Activated naive CD4-positive, alpha-beta T cell treated with anti-CD3 and anti-CD28 coated beads, Interleukin-2, amount 10 ng/mL, durations not matched to agents 7 days and 5 days (primary cell): ENCODE measurements at places on chromosomes 3 and 15.

DNA sequence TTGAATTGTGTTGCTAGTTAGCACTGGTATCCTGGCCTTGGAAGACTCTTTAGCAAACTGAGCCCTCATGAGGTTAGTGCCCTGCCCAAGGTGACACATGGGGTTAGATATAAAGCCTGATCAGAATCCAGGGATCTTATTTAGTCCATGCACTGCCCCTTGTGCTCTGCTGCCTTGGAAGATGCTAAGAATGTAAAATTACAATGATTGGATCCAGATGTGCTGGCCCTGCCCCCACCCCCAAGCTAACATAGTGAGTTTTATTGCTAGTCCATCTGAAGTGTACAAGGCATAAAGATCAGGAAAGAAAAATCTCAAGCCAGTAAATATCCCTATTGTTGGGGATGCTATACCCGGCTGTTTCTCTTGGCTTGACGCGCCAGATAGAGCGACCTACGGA is 248.1 kb upstream of the C2CD4B start:
- no peak for DNase-seq

GRCh38 chr15:88873786-88874185 is 21.6 kb downstream of the HAPLN3 start:
- no peak for DNase-seq

DNA sequence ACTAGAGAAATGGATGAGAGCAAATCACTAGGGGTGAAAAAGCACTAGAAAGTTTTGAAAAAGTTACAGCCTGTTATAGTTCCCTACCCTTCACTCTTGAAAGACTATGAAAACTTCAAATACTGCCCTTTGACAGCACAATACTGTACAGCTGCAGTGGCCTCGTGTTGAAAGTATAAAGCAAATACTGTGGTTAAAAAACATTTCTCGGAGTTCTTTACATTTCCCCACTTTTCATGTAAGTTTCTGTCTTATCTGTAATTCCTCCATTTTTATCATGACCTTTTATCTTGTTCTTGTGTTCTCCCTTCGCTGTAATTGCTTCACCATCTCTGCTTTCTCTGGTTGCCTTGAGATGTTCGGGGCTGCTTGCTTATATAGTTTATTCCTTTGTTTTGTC is 423.8 kb upstream of the CFAP20DC start:
- DNase-seq, result no peak

- no peak for DNase-seq
These were observed 7.9 kb upstream of the ANO10 start for GRCh38 chr3:43629741-43630140.

- DNase-seq, result no peak
These were observed 196.8 kb downstream of the GOLGA6L6 start for GRCh38 chr15:20344601-20345400.

- no peak for DNase-seq
These were observed 29.4 kb downstream of the AADAC start for GRCh38 chr3:151843275-151843674.

DNA sequence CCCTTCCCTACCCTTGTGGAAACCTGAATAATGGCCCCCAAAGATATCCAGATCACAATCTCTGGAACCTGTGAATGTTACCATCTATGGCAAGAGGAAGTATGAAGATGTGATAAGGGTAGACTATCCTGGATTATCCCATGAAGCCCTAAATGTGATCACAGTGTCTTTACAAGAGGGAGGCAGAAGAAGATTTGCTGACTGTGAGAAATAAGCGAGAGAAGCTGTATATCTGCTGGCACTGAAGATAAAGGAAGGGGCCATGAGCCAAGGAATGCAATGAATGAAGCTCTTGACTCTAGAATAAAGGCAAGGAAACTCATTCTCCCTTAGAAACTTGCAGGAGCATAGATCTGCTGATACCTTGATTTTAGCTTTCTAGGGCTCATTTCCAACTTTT is 39.1 kb downstream of the SOX14 start:
- no peak for DNase-seq

- no peak for DNase-seq
These were observed at the start of gene SH2D7 for GRCh38 chr15:78092261-78093041. Gene SH2D7, plus strand, starts transcription at chr15:78092561. Its CDS starts 24 bp downstream, at chr15:78092585.

DNA sequence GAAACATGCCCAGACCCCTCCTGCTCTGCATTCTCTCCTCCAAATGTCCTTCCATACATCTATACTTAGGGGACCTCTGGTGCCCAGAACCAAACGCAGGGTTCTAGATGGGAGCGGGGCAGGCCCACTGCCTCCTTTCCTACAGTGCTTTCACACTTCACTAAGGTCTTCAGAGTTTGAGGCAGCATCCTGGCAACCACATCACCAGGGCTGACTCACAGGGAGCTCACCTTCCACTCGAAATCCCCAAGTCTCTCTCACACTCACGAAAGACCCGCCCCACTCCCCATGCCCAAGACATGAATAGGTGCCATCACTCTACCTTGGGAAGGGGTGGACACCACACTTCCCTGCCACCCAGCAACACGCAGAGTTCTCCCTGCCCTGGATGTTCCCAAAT is 18.9 kb downstream of the HOMER2 start:
- no peak for DNase-seq

DNA sequence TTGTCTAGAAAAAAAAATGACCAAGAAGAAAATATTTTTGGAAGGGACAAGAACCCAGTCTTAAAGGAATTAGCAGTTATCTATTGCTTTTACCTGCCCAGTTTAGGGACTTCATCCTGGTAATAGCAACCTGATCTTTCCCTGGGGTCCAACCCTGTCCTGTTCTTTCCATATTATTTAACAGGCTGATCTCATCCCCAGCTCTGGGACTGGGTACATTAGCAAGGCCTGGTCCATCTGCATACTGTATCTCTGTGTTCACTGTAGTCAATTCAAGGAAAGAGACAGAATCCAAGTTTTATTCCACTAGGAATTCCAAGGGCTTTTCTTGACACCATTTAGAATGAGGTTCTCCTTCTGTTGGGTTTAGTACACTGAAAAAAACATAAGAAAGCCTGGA is 191.7 kb upstream of the GADL1 start:
- DNase-seq, result no peak

- DNase-seq, result no peak
These were observed 509.2 kb upstream of the MCTP2 start for GRCh38 chr15:93722165-93722564.

DNA sequence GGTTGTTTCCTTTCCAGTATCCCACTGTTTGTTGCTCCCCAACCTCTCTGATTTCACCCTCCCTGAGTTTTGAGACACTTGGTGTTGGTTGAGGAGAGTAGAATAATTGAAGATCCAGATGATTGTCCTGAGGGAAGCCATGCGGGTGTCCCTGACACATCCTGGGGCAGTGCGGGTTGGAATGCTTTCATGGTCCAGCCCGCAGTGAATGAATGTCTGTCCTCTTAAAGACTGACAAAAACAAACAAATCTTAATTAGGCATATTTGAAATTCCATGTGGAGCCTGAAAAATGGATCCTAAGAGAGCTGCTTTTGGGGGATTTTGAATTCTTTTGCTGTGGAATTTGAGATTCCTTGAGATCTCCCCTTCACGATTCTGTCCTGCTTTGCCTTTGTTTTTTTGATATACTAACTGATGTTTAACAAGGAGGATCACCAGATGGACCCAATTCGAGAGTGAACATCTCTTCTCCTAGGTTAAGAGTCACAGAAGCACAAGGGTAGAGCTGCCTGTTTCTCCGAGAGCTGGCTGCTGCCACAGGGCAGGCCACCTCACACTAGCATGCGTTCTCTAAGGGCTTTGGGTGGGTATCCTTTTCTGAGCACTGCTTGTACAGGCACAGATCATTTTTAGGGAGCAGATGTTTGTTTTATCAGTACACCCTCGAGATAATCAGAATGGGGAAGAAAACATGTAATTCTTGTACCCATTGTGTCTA is 47.4 kb downstream of the GPR171 start:
- DNase-seq, result no peak

DNA sequence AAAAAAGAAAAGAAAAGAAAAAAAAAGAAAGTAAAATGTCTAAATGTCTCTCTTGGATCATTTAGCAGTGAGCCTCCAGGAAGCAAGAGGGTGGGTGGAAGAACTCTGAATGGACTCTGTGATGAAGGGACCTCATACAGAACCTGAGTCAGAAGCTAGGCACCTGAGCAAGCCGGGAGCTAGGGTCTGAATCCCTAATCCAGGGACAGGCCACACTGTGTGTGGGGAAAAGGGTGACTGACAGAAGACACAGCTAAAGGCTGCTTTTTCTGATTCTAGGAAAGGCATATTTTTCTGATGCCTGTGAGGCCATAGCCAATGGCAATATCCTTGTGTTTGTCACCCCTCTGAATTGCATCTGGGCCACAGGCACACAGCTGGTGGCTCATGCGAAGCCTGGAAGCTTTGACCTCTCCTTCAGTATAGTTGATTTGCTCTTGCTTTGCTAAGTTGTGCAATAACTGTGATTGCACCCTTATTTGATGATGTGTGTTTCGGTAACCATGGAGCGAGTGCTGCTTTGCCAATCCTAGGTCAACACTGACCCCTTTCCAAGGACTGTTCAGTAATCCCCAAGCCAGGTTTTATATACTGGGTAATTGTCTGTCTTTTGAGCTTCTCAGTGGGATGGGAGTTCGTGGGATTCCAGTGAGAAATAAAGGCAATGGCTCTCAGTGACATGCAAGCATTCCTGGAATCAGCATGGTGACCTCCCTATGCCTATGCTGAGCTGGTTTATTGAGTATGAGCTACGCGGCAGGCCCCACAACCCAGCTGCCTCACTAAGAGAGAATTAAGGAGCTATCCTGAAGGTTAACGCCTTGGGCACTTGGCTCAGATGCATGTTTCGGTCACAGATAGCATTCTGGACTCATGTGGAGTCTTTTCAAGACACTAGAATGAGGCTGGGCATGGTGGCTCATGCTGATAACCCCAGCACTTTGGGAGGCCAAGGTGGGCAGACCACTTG is 49.0 kb upstream of the OSBPL11 start:
- no peak for DNase-seq

DNA sequence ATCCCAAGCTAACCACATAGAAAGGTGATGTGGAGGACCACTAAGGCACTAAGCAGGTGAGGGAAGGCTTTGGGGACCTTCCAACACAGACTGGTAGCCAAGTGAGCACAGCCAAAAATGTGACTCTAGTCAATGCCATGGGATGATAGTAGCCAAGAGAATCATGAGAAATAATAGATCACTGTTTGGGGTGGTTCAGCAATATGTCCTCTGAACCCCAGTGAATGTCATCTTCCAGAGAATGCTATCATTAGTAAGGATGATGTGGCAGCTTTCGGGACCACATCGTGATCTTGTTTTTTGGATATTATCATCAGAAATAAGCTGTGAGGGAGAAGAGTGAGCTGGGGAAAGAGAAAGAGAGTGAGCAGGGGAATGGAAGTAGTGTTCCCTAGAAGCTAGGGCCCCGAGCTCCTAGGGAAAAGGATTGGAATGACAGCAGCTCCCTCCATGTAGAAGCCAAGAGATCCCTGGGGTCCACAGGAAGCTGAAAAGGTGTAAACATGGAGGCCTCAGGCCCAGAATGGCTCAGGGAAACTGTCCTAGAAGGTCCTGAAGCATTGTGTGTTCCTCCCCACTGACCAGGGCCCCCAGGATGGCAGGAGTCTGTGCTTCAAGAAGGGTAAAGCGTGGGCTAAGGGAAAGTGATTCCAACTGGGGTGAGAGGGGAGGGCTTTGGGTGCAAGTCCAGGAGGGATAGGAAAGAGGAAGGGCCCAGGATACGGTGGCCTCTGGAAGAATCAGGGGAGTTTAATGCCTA is 56.6 kb upstream of the KLF13 start:
- DNase-seq, result peak; percentile 15

DNA sequence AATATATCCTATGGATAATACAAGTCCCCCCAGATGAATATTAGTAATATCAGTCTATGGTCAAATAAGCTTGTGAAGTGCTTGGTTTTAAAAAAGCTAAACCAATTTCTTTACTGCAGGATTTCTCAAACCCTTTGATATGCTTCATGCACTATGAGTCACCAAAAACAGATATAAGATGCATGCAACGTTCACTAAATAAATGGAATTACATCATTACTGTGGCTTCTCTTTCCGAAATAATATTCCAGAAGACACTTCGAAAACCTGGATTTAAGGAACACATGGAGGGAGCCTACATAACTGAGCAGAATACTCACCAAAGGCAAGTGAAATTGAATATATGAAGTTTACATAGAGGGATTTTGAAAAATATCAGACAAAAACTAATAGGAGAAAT is 126.3 kb upstream of the ABI3BP start:
- DNase-seq, result no peak

DNA sequence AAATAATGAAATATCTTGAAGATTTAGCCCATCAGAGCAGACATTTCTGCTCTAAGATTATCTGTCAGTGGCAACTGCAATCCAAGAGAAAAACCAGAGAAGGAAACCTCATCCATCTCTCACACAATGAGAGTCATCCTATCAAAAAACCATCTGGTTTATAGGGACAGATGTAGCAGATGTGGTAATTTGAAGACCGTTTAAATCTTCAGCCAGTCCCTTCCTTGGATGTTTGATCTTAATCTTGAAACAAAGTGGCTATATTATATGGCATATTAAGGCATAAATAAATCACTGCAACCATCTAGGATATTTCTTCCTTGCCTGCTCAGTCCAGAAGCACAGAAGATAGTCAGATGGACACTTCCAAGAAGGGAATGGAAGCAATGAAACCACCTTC is 305.3 kb downstream of the MAGI1 start:
- DNase-seq, result no peak

DNA sequence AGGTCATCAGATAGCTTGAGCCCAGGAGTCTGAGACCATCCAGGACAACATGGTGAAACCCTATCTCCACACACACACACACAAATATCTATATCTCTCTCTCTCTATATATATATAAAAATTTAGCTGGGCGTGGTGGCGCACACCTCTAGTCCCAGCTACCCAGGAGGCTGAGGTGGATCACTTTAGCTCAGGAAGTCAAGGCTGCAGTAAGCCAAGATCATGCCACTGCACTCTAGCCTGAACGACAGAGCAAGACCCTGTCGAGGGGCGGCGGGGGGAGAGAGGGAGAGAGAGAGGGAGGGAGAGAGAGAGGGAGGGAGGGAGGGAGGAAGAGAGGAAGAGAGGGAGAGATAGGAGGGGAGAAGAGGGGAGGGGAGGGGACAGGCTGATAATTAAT is 28.0 kb downstream of the PLA2G4F start:
- no peak for DNase-seq

DNA sequence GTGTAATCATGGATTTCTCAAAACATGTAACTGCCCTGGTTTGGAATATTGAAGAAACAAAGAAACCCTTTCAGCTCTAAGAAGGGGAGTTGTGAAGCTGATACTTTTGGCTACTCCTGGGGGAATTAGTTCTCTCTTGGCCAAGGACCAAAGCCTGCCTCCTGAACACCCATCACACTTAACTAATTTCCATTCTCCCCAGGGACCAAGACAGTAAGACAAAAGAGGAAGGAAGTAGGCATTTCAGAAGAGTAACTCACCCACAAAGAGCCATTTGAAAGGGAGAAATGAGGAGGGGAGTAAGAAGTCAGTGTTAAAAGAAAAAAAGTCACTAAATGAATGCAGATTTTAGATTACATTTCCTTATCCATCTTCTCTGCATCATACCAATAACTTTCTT is 328.0 kb upstream of the SOX2 start:
- no peak for DNase-seq
